ENCODE measurements at places on chromosomes 2 and 18. TPM values are rescaled to one million over a fixed set of nuclear protein-coding genes. Genes with fewer than 3 reads are reported as not detected.
A peak's percentile ranks its signal among the peaks of the same experiment; 100 is the strongest.

GRCh38 chr2:16713011-16713423, 47.4 kb upstream of the CYRIA start:
- DNase-seq: no peak
- H3K27me3 ChIP-seq: peaks cover 2% of the 10 kb centered on the region
- H3K4me1 ChIP-seq: no peaks in the 10 kb centered on the region
- H3K27ac ChIP-seq: no peak overlapping the region

DNA sequence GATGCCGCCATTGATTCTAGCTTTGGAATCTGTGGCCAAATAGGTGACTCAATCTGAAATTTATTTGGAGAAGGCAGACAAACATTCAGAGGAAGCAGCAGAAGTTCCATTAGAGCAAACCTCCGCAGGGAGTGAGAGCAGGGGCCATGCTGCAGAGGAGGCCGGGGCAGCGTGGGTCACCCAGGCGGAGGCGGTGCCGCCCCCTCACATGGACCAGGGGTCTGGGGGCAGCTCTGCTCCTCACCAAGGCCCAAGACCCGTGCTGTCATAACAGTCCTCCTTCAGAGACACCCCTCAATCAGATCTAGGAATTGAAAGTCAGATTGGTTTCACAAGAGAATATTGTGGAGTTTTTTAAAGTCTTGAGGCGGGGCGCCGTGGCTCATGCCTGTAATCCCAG, 92.4 kb downstream of the GBX2 start:
- H3K4me3 ChIP-seq: no peak overlapping the region
- DNase-seq: peak; percentile 22

The EFHD1 gene
- total RNA-seq: not detected

DNA sequence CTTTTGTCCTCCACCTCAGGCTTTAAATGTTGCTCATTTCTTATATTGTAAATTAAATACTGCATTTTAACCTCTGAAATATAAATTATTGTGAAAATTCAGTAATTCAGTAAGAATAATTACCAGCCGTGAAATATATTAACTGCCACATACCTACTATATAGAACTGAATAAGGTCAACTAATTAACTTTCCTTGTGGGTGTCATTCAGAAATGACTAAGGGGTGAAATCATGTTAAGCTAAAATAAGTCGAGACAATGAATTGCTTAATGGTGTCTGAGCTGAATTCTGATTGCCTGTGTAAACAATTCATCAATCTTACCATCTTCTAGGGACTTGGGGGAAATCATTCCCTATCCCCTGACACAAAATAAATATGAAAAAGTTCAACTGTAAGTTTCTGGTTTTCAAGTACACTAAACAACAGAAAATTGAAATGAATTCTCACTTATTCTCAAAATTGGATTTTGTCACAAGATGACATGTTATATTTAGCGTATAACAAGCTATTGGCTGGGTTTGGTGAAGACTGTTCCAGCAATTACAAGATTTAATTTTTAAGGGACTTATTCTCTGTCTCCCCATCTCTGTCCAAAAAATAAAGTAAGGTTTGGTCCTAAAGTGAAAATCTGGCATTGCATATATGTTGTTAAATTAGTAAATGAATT, 255.1 kb downstream of the METTL4 start:
- H3K4me3 ChIP-seq: no peak overlapping the region
- H3K27ac ChIP-seq: no peak overlapping the region
- no peak for DNase-seq
- H3K4me1 ChIP-seq: no peaks in the 10 kb centered on the region

The ALK gene
- not detected for total RNA-seq

The DLX2 gene
- total RNA-seq: not detected

DNA sequence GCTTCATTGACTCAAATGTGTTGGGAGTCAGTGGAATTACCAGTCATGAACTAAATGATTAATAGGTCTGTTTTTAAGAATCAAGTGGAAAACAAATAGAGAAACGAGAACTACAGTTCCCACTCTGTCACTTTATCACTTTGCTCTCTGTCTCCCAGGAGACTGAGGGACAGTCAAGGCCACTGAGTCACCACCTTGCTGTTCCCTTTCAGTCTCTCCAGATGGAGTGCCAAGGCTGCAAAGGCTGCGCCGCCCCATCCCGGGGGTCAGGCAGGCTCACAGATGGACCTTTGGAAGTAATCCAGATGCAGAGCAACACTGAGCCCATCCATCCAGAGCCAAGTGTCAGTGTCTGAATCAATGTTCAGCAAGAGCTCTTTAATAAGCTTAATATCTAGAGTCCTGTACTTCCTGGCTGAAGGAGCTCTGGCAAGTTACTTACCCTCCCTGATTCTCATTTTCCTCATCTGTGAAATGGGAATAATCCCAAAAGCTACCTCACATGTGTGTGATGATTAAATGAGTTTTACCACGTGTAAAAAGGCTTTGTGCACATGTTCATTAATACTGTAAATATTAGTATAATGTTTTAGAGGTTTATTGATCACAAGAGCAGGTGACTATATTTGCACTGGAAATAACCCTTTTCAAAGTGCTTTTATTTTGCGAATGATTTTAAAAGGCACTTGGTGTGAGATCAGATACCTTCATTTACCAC, 43.0 kb upstream of the EFEMP1 start:
- no peak overlapping the region for H3K27ac ChIP-seq
- no peaks in the 10 kb centered on the region for H3K36me3 ChIP-seq
- peaks cover 5% of the 10 kb centered on the region for H3K4me1 ChIP-seq
- DNase-seq: peak; percentile 20
- H3K27me3 ChIP-seq: no peaks in the 10 kb centered on the region

The XDH gene
- total RNA-seq: 0.83 TPM

- H3K4me3 ChIP-seq: no peak overlapping the region
- H3K27ac ChIP-seq: no peak overlapping the region
- no peaks in the 10 kb centered on the region for H3K4me1 ChIP-seq
- H3K27me3 ChIP-seq: peaks cover 87% of the 10 kb centered on the region
- no peak for DNase-seq
Measured at GRCh38 chr18:57436191-57436964, 1.2 kb downstream of the ONECUT2 start.

The AQP12A gene
- not detected for total RNA-seq

DNA sequence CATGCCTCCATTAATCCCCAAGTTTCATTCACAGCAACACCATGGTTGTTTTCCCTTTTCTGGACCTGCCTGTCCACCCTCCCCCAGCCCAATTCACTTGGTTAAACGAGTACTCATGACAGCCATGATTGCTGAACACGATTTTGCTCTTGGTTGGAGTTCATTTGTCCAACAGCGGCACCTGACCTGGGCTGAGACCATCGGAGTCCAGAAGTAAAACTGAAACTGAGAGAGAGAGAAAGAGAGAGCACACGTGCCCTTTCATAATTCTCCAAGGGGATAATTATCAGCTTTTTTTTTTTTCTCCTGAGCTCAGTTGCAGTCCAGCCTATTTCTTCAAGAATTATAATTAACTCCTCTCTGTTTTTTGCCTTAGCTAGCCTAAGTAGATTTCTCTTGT, 13.7 kb upstream of the KIF5C start:
- H3K27me3 ChIP-seq: no peaks in the 10 kb centered on the region
- no peaks in the 10 kb centered on the region for H3K36me3 ChIP-seq
- no peak overlapping the region for H3K27ac ChIP-seq
- H3K4me3 ChIP-seq: no peak overlapping the region
- no peaks in the 10 kb centered on the region for H3K4me1 ChIP-seq
- DNase-seq: no peak

- no peaks in the 10 kb centered on the region for H3K36me3 ChIP-seq
- no peaks in the 10 kb centered on the region for H3K4me1 ChIP-seq
- no peak overlapping the region for H3K27ac ChIP-seq
- H3K27me3 ChIP-seq: no peaks in the 10 kb centered on the region
- no peak overlapping the region for H3K4me3 ChIP-seq
Measured at GRCh38 chr2:192697880-192698279, 503.1 kb upstream of the TMEFF2 start.

The APOB gene
- under 0.01 TPM for total RNA-seq

The SLC9A4 gene
- total RNA-seq: not detected

The NR4A2 gene
- total RNA-seq: 2.8 TPM

- no peaks in the 10 kb centered on the region for H3K36me3 ChIP-seq
- no peak for DNase-seq
- no peaks in the 10 kb centered on the region for H3K27me3 ChIP-seq
Measured at GRCh38 chr2:2840681-2841300, 509.7 kb upstream of the MYT1L start.

DNA sequence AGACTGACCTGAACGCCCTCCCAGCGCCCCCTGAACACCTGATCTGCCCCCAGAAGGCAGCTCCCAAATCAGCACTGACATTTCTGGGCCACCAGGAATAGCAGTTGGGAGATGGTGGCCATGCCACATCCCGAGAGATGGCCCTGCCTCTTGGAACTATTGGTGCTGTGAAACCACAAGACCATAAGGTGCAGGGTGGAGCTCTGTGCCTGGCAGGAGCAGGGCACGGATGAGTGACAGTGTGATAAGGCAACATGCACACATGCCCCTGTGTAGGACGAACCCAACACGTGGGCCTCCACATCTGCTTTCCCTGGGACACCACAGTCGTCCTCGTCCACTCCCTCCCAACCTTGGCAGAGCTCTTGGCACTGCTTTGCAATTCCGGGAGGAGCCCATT, 26.9 kb downstream of the ANO7 start:
- peaks cover 20% of the 10 kb centered on the region for H3K27me3 ChIP-seq
- H3K27ac ChIP-seq: no peak overlapping the region
- no peak overlapping the region for H3K4me3 ChIP-seq

The TRIM43 gene
- not detected for total RNA-seq

The DSC1 gene
- not detected for total RNA-seq

DNA sequence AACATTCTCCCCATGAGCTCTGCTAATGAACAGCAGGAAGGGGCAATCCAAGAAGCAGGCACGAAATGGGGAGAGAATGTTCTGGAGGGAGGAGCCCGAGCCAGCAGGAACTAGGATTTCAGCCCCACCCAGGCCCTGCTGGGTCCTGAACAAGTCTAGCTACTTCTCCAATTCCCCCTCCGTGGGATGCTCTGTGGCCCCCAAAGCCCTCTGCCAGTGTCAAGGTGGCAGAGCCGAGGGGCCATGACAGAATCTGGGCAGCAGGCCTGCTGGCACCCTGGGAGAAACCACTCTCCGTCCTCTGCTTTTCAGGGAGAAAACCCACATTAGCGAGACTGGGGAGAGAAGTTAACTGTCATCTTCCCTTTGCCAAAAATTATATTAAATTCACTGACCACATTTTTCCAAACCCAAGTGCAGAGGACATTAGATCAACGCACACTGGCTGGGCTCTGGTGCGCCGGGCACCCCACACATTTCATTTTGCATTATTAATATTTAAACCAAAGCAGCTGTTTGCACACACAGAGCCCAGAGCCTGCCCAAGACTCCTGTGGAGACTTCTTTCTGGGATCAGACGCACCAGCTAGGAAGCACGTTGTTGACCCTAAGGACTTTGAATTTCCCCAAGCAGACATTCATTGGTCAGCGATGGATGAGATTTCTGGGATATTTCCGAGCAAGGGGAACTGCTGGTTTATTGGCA, 80.2 kb upstream of the PKDCC start:
- peaks cover 27% of the 10 kb centered on the region for H3K4me1 ChIP-seq
- no peak for DNase-seq
- no peak overlapping the region for H3K4me3 ChIP-seq
- no peak overlapping the region for H3K27ac ChIP-seq

- DNase-seq: peak; percentile 77
- H3K27me3 ChIP-seq: no peaks in the 10 kb centered on the region
- H3K4me1 ChIP-seq: peaks cover 8% of the 10 kb centered on the region
Measured at GRCh38 chr2:229780856-229781773, 66.8 kb upstream of the DNER start.

The PMAIP1 gene
- 14.0 TPM for total RNA-seq

GRCh38 chr18:47970664-47971531, 40.4 kb upstream of the SMAD2 start:
- DNase-seq: no peak
- no peaks in the 10 kb centered on the region for H3K36me3 ChIP-seq
- H3K27me3 ChIP-seq: peaks cover 11% of the 10 kb centered on the region
- no peak overlapping the region for H3K4me3 ChIP-seq
- H3K27ac ChIP-seq: no peak overlapping the region
- H3K4me1 ChIP-seq: peaks cover 2% of the 10 kb centered on the region

DNA sequence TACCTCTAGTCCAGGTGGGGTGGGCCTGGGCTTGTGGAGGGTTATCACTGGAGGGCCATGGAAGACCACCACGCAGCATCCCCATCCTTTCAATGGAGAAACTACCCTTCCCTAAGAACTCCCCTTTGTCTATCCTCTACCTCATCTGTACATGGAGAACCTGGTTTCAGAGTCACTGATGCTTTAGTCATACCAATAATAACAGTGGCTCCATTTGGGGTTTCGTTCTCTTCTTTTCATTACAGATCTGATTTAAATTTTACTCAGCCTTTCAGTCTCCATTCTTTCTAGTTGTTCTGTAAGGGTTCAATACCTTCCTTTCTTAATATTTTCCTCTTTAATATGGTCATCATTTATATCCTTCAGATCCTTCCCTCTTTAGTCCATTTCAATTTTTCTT, 54.6 kb upstream of the ZFP36L2 start:
- no peak overlapping the region for H3K4me3 ChIP-seq
- no peak for DNase-seq
- H3K27ac ChIP-seq: no peak overlapping the region
- no peaks in the 10 kb centered on the region for H3K27me3 ChIP-seq
- H3K36me3 ChIP-seq: peaks cover 6% of the 10 kb centered on the region

The COLEC12 gene
- total RNA-seq: 2.3 TPM
